ENCODE measurements at places on chromosomes 2 and 18.

GRCh38 chr2:239662413-239663120 is 261.7 kb upstream of the HDAC4 start:
- no peak for DNase-seq

DNA sequence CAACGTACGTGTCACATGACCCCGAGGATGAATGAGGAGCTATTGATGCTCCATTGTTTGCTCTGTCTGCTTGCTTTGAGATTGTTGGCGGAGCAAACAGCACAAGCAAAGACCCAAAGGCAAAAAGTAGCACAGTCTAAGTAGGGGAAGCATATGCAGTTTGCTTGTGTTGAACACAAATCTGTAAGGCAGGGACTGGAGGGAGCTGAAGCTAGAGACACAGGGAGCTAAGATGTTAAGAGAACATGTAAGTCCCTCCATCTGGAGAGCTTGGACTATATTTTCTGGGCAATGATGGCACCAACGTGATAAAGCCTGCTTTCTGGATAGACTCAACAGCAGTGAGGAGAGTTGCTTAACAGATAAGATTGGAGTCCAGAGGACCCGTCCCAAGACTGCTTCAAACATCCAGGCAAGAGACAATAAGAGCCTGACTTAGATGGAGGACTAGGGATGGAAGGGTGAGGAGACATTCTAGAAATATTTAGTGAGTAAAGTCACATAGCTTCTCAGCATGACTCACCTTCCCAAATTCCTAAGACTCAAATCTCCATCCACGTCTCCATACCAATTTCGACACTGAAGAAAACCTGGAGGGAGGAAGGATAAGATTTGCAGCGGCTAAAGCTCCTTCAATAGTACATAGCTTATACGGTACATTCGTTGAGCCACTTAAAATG is 88.1 kb upstream of the KLF7 start:
- peak; percentile 80 for DNase-seq

DNA sequence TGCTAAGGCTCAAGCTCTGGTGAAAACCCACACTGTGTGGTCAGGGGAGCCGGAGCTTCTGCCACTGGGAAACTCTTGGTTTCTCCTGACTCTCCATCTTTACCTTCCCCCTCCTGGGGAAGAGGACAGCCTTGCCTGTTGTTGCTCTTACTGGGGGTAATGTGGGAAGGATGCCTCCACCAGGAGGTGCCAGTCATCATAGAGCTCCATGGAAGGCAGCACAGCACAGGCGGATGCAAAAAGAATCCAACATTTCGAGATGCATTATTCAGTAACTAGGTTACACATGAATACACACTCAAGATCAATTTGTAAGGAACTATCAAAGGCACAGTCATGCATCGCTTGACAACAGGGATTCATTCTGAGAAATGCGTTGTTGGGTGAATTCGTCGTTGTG is 322.6 kb downstream of the AFF3 start:
- DNase-seq: no peak

- DNase-seq: peak; percentile 70
These were observed 60.2 kb downstream of the LYPD6B start for GRCh38 chr2:149098701-149099100.

DNA sequence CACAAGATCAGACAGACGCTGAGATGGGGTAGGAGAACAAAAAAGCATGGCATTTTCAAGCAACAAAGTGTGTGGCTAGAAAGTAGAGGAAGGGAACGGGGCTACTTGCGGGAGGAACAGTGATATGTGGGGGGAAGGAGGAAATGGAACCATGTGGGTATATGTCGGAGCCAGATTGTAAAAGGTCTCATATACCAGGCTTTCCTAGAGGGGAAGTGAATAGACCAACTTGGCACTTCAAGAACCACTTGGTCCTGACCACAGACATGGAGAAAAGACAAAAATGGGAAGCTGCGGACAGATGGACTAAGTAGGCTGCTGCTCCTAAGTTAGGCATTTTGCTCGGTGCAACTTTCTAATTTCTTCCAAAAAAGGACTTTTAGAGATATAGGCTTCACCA is 196.0 kb downstream of the DCC start:
- no peak for DNase-seq

DNA sequence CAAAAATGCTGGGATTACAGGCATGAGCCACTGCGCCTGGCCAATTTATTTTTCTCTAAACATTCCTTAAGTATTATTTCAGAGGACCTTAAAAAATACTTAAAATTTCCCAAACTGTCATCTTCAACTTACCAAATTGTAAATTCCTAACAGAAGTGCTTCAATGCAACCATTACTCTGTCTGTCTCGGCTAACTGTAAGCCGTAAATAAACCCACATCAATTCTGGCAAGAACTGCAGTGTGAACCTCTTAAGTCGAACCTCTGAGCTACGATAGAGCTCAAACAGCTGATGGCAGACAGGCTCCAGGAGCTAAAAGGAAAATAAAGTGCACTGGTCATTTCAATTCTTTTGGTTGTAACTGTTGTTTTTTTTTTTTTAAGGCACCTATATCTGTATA is 53.4 kb upstream of the ORC2 start:
- no peak for DNase-seq

Data from GM03348 (cell line).